ENCODE measurements at places on chromosomes 2 and 18. TPM values are rescaled to one million over a fixed set of nuclear protein-coding genes. Genes with fewer than 3 reads are reported as not detected.

Gene GALR1
- not detected for total RNA-seq

Gene RND3
- total RNA-seq, result 38.7 TPM

Gene GTF2A1L
- total RNA-seq, result not detected

Gene FAM237A
- not detected for total RNA-seq

Gene DIPK1C
- not detected for total RNA-seq

Gene TRAPPC8
- 16.4 TPM for total RNA-seq

Gene SLC8A1
- total RNA-seq, result 6.8 TPM

Gene NYAP2
- total RNA-seq, result not detected

Gene CXCR1
- 0.11 TPM for total RNA-seq

Gene POTEI
- total RNA-seq, result not detected

Gene IL18R1
- total RNA-seq, result 2.1 TPM

Gene DUSP2
- total RNA-seq, result 14.2 TPM

Gene G6PC2
- total RNA-seq, result not detected

Gene IGFBP5
- 0.08 TPM for total RNA-seq

Gene MALT1
- total RNA-seq, result 32.1 TPM

Gene AAK1
- 20.5 TPM for total RNA-seq

Gene MC2R
- not detected for total RNA-seq

Gene REG1B
- total RNA-seq, result not detected

Gene TFCP2L1
- 16.7 TPM for total RNA-seq

Gene MEIS1
- 4.7 TPM for total RNA-seq

Gene MTIF2
- total RNA-seq, result 44.2 TPM

Gene COL4A4
- total RNA-seq, result under 0.01 TPM

Gene HTR2B
- not detected for total RNA-seq

Gene NCKAP1
- 99.8 TPM for total RNA-seq

Gene CIDEA
- 3.9 TPM for total RNA-seq

Gene TACR1
- total RNA-seq, result not detected

Gene AOX1
- 17.5 TPM for total RNA-seq

Gene ST6GAL2
- 0.08 TPM for total RNA-seq

Gene ANKRD53
- total RNA-seq, result not detected

Gene SLC30A3
- total RNA-seq, result not detected

Gene STARD6
- total RNA-seq, result not detected

Data from hair follicular keratinocyte (primary cell).